Activated naive CD8-positive, alpha-beta T cell treated with anti-CD3 and anti-CD28 coated beads, Interleukin-2, amount 10 ng/mL, durations not matched to agents 7 days and 5 days (primary cell): ENCODE measurements at places on chromosomes 11 and 22. TPM values are rescaled to one million over a fixed set of nuclear protein-coding genes. Genes with fewer than 3 reads are reported as not detected.

The DDI1 gene
- not detected for total RNA-seq

The ABCC8 gene
- total RNA-seq: not detected

The KDM4E gene
- not detected for total RNA-seq

The PHRF1 gene
- total RNA-seq: 55.4 TPM

The NUDT22 gene
- total RNA-seq: 102 TPM

The ASRGL1 gene
- total RNA-seq: 11.3 TPM

The KRTAP5-10 gene
- total RNA-seq: not detected

The SLC22A12 gene
- not detected for total RNA-seq

The TSPAN4 gene
- 20.3 TPM for total RNA-seq

The CARNS1 gene
- 5.6 TPM for total RNA-seq

The APLNR gene
- not detected for total RNA-seq

The OR52E2 gene
- total RNA-seq: not detected

The DDX25 gene
- not detected for total RNA-seq

The MUC6 gene
- total RNA-seq: not detected

The HORMAD2 gene
- total RNA-seq: 0.14 TPM

The BLID gene
- not detected for total RNA-seq

The LRRC4C gene
- not detected for total RNA-seq

The SGSM1 gene
- 0.34 TPM for total RNA-seq

The OR52I2 gene
- total RNA-seq: not detected

The ALX4 gene
- not detected for total RNA-seq

The HTR3A gene
- total RNA-seq: not detected
